ENCODE measurements at places on chromosomes 11 and 22. TPM values are rescaled to one million over a fixed set of nuclear protein-coding genes. Genes with fewer than 3 reads are reported as not detected.

The UQCR10 gene
- 54.7 TPM for total RNA-seq

The SLC25A45 gene
- 3.3 TPM for total RNA-seq

The MPEG1 gene
- under 0.01 TPM for total RNA-seq

The RFPL2 gene
- not detected for total RNA-seq

The LRFN4 gene
- total RNA-seq = 28.9 TPM

The LMO2 gene
- total RNA-seq = under 0.01 TPM

The CD6 gene
- total RNA-seq = not detected

The OSBPL5 gene
- 52.8 TPM for total RNA-seq

The OR52H1 gene
- not detected for total RNA-seq

The MRPL49 gene
- 24.6 TPM for total RNA-seq

The APOBEC3B gene
- 3.9 TPM for total RNA-seq

The IFTAP gene
- 15.4 TPM for total RNA-seq
